ENCODE measurements at places on chromosomes 3 and 15. TPM values are rescaled to one million over a fixed set of nuclear protein-coding genes. Genes with fewer than 3 reads are reported as not detected.

CRYGS gene
- 3.8 TPM for total RNA-seq

MKRN3 gene
- total RNA-seq: 2.5 TPM

CSPG4 gene
- total RNA-seq: 12.6 TPM

CCR1 gene
- 40.9 TPM for total RNA-seq

HTR3C gene
- not detected for total RNA-seq

PPP2R3A gene
- total RNA-seq: 7.4 TPM

CIAO2A gene
- 54.9 TPM for total RNA-seq

ITGA11 gene
- total RNA-seq: 7.1 TPM

APOD gene
- 59.4 TPM for total RNA-seq

STXBP5L gene
- total RNA-seq: not detected

MUSTN1 gene
- total RNA-seq: 5.4 TPM

ARRDC4 gene
- total RNA-seq: 31.6 TPM

SEC22C gene
- 48.6 TPM for total RNA-seq

DNA sequence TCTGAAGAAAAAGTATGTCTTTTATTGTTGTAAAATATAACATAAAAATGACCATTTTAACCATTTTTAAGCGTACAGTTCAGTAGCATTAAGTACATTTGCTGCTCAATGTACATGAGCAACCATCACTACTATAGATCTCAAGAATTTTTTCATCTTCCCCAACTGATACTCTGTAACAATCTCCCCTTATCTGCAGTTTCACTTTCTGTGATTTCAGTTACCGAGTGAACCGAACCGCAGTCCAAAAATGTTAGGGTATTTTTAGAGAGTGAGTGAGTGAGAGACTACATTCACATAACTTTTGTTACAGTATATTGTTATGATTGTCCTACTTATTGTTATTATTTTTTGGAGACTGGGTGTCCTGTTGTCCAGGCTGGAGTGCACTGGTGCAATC lies 9.0 kb upstream of the SLC25A26 start:
- H3K36me3 ChIP-seq: no peaks in the 10 kb centered on the region
- H3K27ac ChIP-seq: no peak overlapping the region
- H3K4me1 ChIP-seq: no peaks in the 10 kb centered on the region
- no peaks in the 10 kb centered on the region for H3K27me3 ChIP-seq
- H3K4me3 ChIP-seq: no peak overlapping the region

DNA sequence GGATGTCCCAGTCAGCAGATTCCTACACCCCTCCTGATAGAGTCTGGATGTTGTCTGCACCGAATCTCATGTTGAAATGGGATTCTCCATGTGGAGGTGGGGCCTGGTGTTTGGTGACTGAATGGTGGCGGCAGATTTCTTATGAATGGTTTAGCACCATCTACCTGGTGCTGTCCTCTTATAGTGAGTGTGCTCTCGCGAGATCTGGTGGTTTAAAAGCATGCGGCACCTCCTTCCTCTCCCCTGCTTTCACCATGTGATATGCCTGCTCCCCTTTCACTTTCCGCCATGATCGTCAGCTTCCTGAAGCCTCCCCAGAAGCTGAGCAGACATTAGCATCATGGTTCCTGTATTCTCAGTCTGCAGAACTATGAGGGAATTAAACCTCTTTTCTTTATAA lies 135.2 kb upstream of the SLC6A11 start:
- H3K27ac ChIP-seq: no peak overlapping the region
- no peaks in the 10 kb centered on the region for H3K36me3 ChIP-seq
- H3K4me1 ChIP-seq: no peaks in the 10 kb centered on the region
- DNase-seq: no peak
- no peaks in the 10 kb centered on the region for H3K27me3 ChIP-seq
- H3K4me3 ChIP-seq: no peak overlapping the region

DNA sequence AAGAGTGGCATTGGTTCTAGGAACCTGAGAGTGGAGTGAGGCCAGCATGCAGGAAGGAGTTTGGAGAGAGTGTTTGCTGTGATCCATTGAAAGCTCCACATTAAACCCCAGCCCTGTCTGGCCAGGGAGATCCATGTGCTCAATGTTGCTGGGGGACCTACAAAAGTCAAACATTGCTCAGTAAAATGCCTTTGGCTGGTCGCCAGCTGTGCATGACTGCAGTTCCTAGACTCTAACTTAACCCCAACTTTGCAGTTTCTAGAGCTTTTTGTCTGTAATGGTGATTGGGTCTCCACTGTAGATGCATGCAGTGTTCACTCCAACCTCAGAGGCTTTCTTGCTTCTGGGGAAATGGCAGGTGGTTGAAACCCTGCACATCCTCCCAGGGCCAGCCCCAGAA lies 99.7 kb upstream of the ABHD17C start:
- H3K27ac ChIP-seq: no peak overlapping the region
- H3K27me3 ChIP-seq: no peaks in the 10 kb centered on the region
- H3K4me1 ChIP-seq: no peaks in the 10 kb centered on the region
- no peaks in the 10 kb centered on the region for H3K36me3 ChIP-seq

DNA sequence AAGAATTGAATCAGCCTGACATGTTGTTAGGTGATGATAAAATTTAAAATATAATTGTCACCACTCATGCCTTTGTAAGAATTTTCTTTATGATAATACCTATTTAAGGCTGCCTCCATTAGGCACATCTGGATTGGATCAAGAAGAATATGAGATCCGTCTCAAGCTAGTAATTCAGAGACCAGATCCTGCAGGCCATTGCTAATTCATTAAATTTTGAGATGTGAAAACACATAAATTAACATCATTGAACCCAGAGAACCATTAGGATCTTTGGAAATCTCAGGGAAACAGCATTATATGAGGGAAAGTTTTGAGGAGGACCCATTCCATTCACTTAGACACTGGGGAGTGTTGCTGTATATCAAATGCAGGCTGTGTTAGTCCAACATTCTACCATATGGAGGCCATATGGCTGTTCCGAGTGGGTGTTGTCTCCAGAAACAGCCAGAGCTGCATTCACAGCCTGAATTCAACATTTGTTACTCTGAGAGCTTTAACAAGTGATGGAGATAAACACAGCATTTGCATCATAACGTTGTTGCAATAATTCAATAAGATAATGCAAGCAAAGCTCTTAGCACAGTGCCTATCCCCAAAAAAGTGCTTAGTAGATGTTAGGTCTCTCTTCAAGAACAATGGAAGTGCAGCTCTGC lies 67.4 kb downstream of the DTWD1 start:
- no peaks in the 10 kb centered on the region for H3K36me3 ChIP-seq
- H3K27ac ChIP-seq: no peak overlapping the region
- H3K27me3 ChIP-seq: no peaks in the 10 kb centered on the region
- H3K4me3 ChIP-seq: no peak overlapping the region
- no peaks in the 10 kb centered on the region for H3K4me1 ChIP-seq

DNA sequence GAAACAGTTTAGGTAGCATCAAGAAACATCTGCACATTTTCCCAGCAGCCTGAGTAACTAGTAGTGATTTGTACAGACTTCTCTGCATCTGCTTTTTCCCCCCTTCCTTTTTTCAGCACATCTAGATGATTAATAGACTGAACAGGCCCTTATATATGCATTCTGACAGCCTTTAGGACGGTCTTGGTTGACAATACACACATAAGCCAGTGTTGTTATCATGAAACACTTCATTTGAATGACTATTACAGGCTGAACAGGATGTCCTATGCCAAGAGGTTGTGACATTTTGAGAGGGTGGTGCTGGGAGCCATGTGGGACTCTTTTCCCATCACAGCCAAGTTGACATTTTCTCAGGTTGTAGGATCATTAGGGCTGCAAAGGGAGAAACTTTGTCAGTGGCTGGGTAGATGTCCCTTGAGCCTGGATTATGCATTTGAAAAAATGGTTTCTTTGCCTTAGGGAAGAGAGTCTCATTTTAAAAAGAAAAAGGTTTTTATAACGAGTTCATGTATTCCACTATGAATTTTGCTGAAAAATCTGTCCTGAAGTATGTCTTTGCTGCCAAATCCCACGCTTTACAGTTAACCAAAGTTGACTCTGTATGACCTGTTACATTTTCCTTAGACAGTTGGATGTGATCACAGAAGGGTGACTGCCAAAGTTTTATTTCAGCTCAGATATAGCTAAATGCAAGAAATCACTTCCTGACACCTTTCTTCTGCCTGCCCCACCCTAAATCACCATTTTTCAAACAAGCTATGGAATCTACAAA lies 73.7 kb downstream of the FILIP1L start:
- DNase-seq: no peak
- peaks cover 33% of the 10 kb centered on the region for H3K4me1 ChIP-seq
- no peaks in the 10 kb centered on the region for H3K36me3 ChIP-seq
- no peak overlapping the region for H3K4me3 ChIP-seq

GRCh38 chr15:58010983-58011382 lies 54.5 kb downstream of the ALDH1A2 start:
- H3K4me1 ChIP-seq: no peaks in the 10 kb centered on the region
- H3K27me3 ChIP-seq: peaks cover 7% of the 10 kb centered on the region

GRCh38 chr3:128236657-128237056 lies 83.4 kb downstream of the EEFSEC start:
- no peak overlapping the region for H3K4me3 ChIP-seq
- H3K4me1 ChIP-seq: no peaks in the 10 kb centered on the region
- H3K36me3 ChIP-seq: no peaks in the 10 kb centered on the region
- H3K27me3 ChIP-seq: no peaks in the 10 kb centered on the region
- no peak overlapping the region for H3K27ac ChIP-seq
- no peak for DNase-seq

DNA sequence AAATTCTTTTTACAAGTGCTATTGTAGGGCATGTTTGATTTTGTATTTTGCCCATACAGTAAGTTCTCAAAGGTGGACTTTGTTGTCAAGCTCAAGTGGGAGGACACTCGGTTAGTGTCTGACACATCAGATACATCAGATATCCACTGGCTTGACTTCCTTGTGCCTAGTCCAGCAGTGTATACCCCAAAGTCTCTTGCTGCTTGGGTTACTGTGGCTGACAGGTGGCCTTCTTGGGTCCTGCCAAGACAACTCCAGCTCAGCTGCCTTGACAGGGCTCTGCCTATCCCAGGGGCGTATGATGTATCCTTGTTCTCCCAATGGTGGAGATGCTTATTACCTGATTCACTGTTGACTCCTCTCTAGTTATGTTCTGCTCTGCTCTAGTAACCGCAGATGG lies 214.9 kb downstream of the CBLB start:
- H3K27ac ChIP-seq: no peak overlapping the region
- no peaks in the 10 kb centered on the region for H3K4me1 ChIP-seq

DNA sequence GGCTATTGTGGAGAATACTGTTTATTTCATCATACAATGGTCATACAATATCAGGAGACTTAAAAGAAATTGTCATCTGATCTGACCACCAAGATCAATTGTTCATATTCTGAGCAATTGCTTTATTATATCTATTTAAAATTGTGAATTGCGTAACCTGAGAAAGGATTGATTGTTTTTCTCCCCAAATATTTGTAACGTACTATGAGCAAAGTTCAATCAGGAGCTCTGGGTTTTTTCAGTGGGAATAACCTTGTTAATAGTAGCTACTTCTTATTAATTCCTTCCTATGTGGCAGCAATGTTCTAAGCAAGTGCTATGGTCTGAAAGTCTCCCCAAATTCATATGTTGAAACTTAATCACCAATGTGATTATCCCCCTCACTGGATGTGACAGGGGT lies 323.1 kb downstream of the ZPLD1 start:
- no peak overlapping the region for H3K27ac ChIP-seq
- no peaks in the 10 kb centered on the region for H3K36me3 ChIP-seq
- no peak for DNase-seq
- no peak overlapping the region for H3K4me3 ChIP-seq

DNA sequence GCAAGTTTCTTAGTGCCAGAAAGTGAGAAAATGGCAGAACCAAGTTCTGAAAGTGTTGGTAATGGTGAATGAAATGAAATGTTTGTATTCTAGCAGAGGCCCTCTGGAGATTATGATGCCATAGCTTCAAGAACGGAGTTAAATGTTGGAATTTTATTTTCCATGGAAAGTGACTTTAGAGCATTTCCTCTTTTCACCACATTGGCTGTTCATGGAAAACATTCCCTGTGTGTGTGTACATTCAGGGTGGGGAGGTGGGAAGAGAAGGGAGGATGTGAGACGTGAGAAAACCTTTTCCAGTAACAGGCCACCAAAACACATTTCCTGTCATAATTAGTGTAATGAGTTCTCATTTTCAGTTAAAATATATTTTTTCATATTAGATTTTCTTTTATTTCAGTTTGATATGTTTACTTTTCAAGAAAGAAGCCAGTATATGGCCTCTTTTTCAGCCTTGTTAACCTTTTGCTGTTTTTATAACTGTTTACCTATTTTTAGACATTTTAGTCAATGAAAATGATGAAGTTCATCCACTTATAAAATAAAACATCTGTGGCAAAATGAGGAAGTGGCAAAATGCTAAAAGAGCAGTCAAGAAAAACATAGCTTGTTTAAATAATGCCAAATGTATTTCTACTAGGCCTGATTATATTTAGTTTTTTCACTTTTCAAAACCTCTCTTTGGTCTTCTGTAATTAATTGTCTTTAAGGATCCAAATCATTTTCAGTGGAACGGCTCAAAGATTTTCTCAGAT lies 21.6 kb downstream of the SAMMSON start:
- H3K36me3 ChIP-seq: no peaks in the 10 kb centered on the region
- H3K4me3 ChIP-seq: no peak overlapping the region
- DNase-seq: no peak
- no peaks in the 10 kb centered on the region for H3K27me3 ChIP-seq

DNA sequence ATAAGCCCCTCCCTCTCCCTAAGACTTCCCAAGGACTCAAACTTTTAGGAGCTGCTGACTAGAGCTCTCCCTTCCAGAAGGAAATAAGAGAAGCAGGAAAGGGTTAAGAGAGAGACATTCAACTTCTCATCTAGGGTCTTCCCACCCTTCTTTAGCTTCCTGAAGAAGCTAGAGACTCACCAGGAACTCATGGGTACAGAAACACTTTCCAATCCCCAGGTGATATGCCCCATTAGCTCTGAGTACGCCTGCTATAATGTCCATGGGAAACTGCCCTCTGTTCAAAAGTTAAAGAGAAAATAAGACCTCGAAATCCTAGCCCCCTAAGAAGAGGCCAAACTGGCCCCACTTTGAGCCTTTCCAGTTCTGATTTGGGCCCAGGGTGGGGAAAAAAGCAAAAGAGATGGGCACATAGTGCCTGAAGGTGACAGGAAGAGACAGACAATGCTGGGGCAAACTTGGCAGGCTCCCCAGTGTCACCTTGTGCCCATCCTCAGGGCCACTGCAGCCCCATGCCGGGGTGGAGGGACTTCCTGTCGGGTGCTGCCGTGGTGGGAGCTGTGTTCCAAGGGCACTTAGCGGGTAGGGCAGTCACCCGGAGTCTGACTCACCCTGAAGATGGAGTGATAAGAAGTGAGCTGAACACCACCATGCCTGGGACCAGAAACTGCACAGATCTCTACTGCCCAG lies 29.5 kb downstream of the CCDC12 start:
- no peaks in the 10 kb centered on the region for H3K36me3 ChIP-seq
- no peak for DNase-seq
- H3K27ac ChIP-seq: peak overlapping the region; percentile 75
- H3K4me3 ChIP-seq: no peak overlapping the region
- H3K27me3 ChIP-seq: no peaks in the 10 kb centered on the region

DNA sequence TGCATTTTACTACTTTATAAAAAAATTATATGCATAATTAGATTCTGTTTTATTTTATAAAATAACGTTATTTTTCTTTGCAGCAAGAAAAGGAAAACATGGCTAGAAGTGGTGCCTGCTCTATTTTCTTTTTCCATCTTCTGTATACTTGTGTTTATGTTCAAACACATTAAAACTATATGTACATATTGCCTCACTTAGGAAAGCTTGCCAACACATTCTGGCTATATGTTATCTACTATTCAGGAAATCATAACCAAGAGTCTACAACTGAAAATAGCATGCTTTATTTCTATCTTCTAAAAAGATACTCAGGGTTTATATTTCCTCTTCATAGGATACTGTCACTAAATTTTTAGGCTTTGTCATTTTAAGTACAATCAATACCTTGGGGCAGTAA lies 90.2 kb upstream of the KCNMB2 start:
- H3K27ac ChIP-seq: no peak overlapping the region
- H3K4me3 ChIP-seq: no peak overlapping the region

GRCh38 chr3:195834675-195835583 lies 23.2 kb upstream of the MUC4 start:
- H3K4me3 ChIP-seq: no peak overlapping the region
- H3K4me1 ChIP-seq: no peaks in the 10 kb centered on the region
- H3K36me3 ChIP-seq: no peaks in the 10 kb centered on the region
- no peaks in the 10 kb centered on the region for H3K27me3 ChIP-seq

Data from upper lobe of right lung (tissue), 1 donor.